ENCODE measurements at places on chromosomes 6 and 20. TPM values are rescaled to one million over a fixed set of nuclear protein-coding genes. Genes with fewer than 3 reads are reported as not detected.

The RIPPLY2 gene
- total RNA-seq: not detected

The SEL1L2 gene
- total RNA-seq: not detected

The TFAP2D gene
- not detected for total RNA-seq

The DYNLT2 gene
- total RNA-seq: 4.6 TPM

The C6orf141 gene
- total RNA-seq: not detected

The HSF2 gene
- total RNA-seq: 15.7 TPM

The DDAH2 gene
- 7.4 TPM for total RNA-seq

The ENPP5 gene
- total RNA-seq: 0.89 TPM

The CALHM6 gene
- total RNA-seq: 3.0 TPM

The DLL1 gene
- 1.7 TPM for total RNA-seq

The CST2 gene
- total RNA-seq: not detected

The C6orf52 gene
- 1.2 TPM for total RNA-seq

The ARHGAP40 gene
- total RNA-seq: not detected

The HCRTR2 gene
- total RNA-seq: not detected

The PBOV1 gene
- not detected for total RNA-seq

The APOBEC2 gene
- total RNA-seq: not detected

The CD40 gene
- total RNA-seq: 2.9 TPM

The HLA-G gene
- total RNA-seq: 0.28 TPM

The POU3F2 gene
- total RNA-seq: not detected

The RAET1L gene
- total RNA-seq: not detected

The DEFB118 gene
- total RNA-seq: not detected

The C20orf202 gene
- 0.20 TPM for total RNA-seq

Data from CD4-positive, alpha-beta memory T cell (primary cell).